EH (cell line): ENCODE measurements at places on chromosomes 1 and 21.

DNA sequence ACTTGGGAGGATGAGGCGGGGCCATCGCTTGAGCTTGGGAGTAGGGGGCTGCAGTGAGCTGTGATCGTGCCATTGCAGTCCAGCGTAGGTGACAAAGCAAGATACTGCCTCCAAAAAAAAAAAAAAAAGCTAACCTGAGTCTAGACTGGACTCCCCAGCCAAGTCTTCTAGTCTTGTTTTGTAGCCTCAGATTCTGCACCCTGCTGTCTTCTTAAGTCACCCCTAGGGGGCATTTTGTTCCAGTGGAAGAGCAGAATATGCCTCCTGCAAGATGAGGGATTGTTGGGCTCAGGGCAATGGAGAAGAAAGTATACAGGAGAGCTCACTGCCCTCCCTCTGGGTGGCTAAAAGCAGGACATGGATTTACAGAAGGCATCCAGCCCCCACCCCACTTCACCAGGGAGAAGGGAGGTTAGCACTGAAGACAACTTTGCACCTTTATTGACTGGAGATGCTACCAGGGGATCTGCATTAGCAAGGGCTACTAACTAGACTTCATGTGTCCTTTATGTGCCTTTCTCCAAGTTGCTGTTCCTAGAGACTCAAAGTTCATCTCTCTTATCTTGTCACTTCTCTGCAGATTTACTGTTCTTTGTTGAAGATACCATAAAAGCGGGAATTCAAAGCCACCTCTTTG lies 15.3 kb upstream of the RNF187 start:
- peak; percentile 53 for DNase-seq

GRCh38 chr1:156083800-156084790 lies 1.8 kb upstream of the MEX3A start:
- no peak for DNase-seq

- DNase-seq: no peak
These were observed 40.5 kb downstream of the AMY1C start for GRCh38 chr1:103790172-103790571.

- no peak for DNase-seq
These were observed 10.7 kb downstream of the LRRC47 start for GRCh38 chr1:3785456-3786157.

DNA sequence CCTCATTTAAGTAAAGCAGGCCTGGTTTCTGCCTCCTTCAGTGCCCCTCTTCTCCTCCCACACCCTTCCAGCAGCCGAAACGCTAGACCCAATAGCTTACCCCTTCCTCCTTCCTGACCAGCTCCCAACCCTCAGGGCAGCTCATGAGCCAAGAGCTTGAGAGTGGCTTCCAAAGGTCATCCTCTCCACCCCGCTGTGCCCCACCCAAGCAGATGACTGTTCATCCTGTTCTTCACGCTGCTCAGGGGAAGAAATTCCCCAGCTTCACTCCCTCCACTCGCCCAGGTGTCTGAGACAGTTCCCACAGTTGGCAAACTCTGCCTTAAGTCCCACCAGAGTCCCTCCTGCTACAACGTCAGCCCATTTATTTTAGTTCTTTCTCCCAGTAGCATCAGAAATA lies 23.4 kb downstream of the ARHGEF19 start:
- peak; percentile 45 for DNase-seq

DNA sequence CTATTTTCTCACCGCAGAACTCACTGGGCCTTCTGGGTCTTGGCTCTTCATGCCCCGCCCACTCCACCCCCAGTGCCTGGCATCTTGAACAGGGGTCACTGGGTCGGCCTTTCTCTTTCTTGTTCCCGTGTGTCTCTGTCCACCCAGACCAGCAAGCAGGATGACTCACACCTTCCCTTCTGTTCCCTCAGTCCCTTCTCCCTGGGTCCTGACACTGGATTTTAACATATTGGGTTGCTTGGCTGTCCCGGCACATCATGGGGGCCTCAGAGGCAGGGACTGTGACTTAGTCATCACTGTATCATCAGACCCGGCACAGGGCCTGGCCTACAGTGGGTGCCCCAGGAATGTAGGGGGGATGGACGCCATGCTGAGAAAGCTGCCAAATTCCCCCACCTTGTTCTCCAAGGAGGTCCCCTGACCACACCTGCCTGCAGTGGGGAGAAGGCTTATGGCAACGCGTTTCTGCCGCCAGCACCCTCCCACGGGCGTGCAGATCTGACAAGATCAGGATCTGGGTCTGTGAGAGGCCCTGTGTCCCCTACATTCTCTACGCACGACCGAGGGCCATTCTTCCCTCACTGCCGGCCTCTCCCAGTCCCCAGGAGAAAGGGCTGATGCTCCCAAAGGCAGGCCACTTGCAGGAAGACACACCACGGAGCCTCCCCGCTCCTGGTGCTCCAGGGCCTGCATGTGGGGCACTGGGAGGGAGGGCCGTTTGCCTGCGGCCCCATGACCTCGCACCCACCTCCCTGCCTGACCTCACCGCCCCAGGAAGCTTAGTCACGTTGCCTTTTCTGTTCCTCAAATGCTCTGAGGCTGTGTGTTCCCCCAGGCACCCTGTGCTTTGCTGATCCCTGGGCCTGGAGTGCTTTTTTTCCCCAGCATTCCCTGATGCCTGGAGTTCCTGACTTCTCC lies 157.2 kb upstream of the TMEM51 start:
- peak; percentile 95 for DNase-seq

GRCh38 chr1:62955666-62956065 lies 171.7 kb downstream of the ATG4C start:
- DNase-seq: no peak

DNA sequence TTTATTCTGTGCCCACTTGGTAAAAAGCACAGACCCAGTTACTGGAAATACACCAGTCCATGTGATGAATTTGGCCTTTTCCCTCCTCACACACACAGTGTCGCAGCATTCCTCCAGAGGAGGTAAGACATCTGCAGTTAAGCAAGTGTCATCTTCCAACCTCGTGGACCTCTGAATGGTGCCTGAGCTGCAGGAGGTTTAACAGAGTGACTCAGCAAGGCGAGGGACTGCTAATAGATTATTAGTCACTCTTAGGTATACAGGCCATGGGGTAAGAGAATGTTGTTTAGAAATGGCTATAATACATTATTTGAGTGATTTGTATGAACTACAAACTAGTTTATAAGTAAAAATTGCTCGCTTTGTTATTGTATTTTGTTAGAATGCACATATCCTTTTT lies 8.6 kb upstream of the LRRC8B start:
- DNase-seq: peak; percentile 43

- peak; percentile 48 for DNase-seq
These were observed 118.1 kb downstream of the SPSB1 start for GRCh38 chr1:9410737-9411297.

DNA sequence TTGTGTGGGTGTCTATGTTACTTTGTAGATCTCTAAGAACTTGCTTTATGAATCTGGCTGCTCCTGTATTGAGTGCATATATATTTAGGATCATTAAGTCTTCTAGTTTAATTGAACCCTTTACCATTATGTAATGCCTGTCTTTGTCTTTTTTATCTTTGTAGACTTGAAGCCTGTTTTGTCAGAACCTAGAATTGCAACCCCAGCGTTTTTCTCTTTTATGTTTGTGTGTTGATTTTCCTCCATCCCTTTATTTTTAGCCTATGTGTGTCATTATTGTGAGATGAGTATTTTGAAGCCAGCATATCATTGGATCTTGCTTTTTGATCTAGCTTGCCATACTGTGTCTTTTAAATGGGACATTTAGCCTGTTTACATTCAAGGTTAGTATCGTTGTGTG lies 573.2 kb downstream of the BRINP3 start:
- DNase-seq: no peak

DNA sequence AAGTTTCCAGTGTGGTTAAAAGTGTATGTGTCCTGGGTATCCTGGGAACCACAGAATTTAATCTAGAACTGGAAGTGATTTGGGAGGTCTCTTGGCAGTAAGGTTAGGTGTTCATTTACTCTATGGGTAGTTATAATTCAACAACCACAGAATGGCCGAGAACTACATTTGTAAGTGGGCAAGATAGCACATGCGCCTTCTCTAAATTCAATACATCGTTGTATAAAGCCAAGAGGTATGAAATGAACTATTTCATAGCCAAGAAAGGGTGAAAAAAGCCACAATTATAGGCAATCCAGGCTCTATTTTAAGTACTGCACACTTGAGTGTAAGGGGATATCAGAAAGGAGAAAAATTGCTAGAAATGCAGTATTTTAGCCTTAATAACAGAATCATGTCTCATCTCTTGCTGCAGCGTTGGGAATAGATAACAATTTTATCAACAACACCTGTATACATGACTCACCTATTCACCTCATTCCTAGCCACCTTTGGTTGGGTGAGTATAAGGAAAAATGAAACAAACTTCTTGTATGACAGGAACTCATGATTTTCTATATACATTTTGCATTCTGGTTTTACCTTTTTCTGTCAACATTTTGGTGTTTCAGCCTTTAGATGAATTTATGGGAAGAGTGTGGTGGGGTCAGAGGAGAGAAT lies 4.5 kb downstream of the SDCCAG8 start:
- DNase-seq: no peak

- no peak for DNase-seq
These were observed 134.3 kb downstream of the LTN1 start for GRCh38 chr21:28858424-28858823.

GRCh38 chr1:80218112-80218511 lies 1211.6 kb upstream of the ADGRL4 start:
- DNase-seq: peak; percentile 49

DNA sequence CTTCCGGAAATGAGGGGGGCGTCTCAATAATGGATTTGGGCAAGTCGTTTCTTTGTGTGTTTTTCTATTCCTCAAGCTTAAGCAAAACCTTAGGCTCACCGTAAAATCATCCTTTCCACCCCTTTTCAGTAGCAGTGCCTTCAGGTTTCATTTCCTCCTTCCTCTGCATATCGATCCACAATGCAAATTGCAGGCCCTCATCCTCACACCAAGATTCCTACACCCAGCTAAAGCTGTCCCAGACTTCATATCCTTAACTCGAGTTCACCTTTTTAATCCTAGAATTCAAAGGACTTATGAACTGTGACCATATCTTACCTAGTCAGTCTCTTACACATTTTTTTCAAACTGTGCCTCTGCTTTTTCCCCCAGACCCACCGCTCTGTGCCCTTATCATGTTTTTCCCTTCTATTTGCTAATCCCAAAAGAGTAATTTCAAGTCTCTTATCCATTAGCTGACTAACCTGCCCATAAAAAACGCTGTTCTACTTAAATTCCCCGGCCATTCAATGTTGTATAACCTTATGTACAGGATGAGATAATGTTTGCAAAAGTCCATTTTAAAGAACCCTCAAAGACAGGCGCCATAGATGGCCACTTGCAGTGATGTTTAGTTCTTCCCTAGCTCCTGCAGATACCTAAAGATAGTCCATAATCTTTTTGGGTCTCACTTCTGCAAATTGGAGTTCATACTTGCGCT lies 1.5 kb downstream of the AKIRIN1 start:
- DNase-seq: no peak

- no peak for DNase-seq
These were observed 187.2 kb downstream of the PCP4 start for GRCh38 chr21:40054403-40054802.

- DNase-seq: no peak
These were observed 19.7 kb downstream of the EXOC8 start for GRCh38 chr1:231318015-231318355.

DNA sequence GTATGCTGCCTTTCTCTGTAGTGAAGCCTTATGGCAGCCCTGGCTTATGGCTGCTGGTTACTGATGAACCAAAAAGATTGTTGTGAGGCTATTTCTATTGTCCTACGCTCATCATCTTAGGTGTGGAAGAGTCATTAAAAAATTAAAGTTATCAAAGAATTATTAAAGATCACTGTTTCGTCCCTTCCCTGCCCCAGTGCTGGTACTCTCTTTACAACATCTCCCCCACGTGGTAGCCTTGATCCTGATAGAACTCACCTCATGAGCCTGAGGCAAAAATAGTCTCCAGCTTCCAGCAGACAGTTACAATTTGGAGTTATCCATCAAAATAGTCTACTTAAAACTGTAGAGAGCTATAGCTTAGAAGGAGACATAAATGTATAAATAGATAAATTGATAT lies 201.5 kb downstream of the S1PR1 start:
- peak; percentile 28 for DNase-seq

GRCh38 chr1:31198150-31198549 lies 41.5 kb downstream of the NKAIN1 start:
- no peak for DNase-seq

DNA sequence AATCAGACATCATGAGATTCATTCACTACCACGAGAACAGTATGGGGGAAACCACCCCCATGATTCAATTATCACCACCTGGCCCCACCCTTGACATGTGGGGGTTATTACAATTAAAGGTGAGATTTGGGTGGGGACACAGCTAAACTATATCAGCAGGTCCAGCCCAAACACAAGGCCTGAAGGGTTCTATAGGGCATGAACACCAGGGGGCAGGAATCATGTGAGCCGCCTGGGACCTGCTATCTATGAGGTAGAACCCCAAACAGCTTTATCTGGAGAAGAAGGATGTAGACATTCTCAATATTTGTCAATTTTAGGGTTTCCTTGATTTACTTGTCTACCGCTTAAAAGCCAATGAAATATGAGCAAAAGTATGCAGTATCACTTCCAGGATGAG lies 294.9 kb upstream of the DEPDC1 start:
- no peak for DNase-seq

DNA sequence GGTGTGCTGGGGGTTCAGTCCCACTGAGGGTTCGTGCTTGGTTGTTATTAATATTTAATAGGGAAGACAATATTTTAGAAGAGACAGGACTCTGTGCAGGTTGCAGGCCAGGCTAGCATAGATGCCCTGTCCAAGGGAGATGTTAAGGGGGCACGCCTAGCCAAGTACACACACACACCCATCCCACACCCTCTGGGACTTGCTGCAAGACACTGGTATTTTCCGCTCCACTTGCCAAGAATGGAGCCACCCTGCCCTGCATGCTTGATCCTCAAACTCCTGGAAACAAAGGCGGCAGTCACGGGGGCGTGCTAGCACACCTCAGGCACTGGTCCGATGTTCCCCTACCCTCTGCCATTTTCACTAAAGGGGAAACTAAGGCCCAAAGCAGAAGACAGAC lies 99.1 kb downstream of the MRPL37 start:
- no peak for DNase-seq

DNA sequence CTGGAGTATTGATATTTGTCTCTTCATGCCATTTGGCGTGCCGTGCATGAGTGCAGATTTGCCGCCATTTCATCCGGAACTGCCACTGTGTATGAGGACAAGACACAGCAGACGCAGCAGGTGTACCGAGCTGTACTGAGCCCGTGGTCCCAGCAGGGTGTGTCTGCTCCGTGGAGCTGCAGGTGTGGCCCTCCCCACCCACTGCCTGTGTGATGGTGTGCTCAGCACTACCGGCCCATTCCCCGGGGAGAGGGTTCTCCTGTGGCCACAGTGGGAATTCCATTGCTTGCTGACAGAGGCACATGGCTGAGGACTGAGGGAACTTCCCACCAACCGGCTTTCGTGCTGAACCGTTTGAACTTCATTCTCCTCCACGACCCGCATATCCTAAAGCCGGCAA lies 34.3 kb upstream of the COL6A1 start:
- no peak for DNase-seq

- DNase-seq: peak; percentile 47
These were observed 49.4 kb upstream of the DESI2 start for GRCh38 chr1:244603498-244603897.
